ENCODE measurements at places on chromosomes 11 and 22.

DNA sequence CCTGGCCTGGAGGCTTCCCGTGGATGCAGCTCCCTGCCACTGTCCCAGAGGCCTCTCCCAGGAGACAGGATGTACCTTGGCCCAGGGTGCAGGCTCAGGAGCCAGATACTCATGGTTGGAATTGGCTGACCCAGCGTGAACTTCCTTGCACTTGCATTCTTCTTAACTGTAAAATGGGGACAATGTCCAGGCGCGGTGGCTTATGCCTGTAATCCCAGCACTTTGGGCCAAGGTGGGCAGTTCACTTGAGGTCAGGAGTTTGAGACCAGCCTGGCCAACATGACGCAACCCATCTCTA is 20.1 kb upstream of the ST3GAL4 start:
- no peak for DNase-seq

- DNase-seq = peak; percentile 57
These were observed at the start of gene RAB36 for GRCh38 chr22:23144932-23145877. TSS of gene RAB36 (plus strand) at chr22:23145477. CDS start at chr22:23146617, 1,140 bp downstream.

DNA sequence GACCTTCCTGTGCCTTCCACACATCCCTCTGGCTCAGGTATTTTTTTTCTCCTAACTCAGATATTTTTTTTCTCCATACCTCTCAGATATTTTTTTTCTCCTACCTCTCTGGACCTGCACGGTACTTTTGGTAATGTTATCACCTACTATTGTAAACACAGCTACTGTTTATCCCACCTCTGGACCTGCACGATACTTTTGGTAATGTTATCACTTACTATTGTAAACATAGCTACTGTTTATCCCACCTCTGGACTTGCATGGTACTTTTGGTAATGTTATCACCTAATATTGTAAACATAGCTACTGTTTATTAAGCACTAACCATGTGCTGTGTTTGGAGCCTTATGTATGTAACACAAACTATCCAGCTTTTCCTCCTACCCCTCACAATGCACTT is 12.1 kb upstream of the UPB1 start:
- DNase-seq = no peak

DNA sequence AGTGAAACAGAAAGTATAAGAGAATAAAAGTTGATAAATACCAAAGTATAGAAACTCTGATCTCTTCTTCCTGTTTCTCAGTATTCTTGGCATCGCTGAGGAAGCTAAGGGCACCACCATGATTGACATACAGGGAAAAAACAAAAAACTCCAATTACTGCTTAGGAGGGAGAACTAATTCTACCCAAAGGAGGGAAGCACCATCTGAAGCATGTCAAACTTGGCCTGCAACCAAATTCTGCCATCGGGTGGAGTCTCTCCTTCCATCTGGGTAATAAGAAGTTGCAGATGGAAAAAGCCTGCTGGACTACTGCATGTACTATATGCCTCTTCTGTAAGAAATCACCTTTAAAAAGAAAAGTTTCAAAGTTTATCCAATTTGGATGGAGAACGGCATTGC is 30.5 kb upstream of the PPP2R1B start:
- no peak for DNase-seq

DNA sequence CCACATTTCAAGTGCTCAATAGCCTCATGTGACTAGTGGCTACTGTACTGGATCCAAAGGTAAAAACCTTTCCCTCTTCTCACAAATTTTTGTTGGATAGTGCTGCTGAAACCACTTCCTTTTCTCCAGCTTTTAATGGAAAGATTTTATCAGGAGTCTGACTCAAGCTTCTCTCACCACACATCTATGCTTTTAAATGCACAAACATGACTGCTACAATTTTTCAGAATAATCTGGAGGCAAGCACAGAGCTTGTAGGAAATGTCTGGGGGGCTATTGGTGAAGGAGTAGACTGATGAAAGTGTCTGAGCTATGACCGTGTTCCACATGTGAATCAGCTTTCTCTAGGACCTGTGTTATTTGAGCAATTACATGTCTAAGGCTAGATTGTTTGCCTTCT is 101.1 kb upstream of the FAT3 start:
- DNase-seq = no peak

DNA sequence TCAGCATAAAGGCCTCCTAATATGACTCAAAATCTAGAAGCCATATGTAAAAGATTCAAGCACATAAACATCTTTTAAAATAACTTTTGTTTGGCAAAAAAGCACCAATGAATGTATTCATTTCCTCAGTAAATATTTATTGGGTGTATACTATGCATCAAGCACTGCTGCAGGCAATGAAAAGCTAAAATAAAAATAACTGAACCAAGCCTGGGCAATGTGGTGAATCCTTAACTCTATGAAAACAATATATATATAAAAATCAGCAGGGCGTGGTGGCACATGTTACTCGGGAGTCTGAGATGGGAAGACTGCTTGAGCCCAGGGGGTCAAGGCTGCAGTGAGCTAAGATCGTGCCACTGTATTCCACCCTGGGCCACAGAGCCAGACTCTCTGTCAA is 27.8 kb downstream of the PIK3C2A start:
- DNase-seq = no peak

GRCh38 chr11:72088076-72088808 is 7.6 kb downstream of the LRRC51 start:
- no peak for DNase-seq

- no peak for DNase-seq
These were observed 13.0 kb downstream of the PAX6 start for GRCh38 chr11:31798057-31798553.

DNA sequence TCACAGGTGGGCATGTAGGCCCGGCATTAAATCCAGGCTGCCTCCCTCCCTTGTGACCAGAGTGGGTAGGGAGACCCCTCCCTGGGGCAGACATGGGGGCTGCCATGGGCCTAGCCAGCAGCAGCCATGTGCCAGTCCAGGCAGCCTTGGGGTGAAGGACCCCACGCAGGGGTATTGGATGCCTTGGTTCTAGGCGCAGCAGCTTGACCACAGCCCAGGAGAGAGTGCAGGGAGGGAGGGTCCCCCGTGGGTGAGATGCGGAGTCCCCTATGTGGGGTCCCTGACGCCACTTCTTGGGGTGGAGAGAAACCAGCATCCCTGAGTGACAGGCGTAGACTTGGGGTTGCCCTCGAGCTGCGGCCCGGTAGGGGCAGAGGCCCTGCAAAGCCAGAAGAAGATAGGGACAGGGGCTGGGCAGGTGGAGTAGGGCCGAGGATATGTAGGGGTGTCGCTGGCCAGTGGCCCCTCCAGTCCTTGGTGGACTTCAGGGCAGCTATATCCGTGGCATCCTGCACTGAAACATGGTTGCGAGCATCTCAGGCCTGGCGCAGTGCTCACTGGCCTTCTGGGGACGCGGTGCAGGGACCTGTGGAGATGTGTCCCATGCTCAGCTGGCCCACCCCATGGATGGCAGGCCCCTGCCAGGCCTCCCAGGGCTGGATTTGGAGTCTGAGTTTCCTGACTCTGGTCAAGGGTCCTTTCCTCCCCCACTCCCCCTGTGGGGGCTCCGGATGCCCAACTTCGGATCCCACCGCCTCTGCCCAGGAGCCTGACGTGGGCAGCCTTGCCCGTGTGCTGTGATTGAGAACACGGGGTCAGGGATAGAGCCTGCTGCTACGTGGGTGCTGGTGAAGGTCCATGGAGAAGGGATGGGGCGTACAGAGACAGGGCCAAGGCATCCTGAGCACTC is 1179.8 kb downstream of the BRD1 start:
- no peak for DNase-seq

- no peak for DNase-seq
These were observed 40.1 kb downstream of the REXO2 start for GRCh38 chr11:114479331-114479730.

GRCh38 chr11:45208135-45208534 is 61.7 kb downstream of the PRDM11 start:
- no peak for DNase-seq

- no peak for DNase-seq
These were observed 1.9 kb downstream of the CRYBB1 start for GRCh38 chr22:26615830-26616435.

GRCh38 chr22:46664301-46664855 is 44.2 kb downstream of the GRAMD4 start:
- no peak for DNase-seq

- DNase-seq = no peak
These were observed 13.2 kb downstream of the CCND1 start for GRCh38 chr11:69654001-69654659.

GRCh38 chr22:41446639-41447434 is at the start of gene TOB2:
TSS of gene TOB2 (minus strand) at chr22:41446801. CDS start at chr22:41437345, 9,456 bp downstream.
- DNase-seq = peak; percentile 60

GRCh38 chr11:95330302-95330701 is 99.3 kb upstream of the SESN3 start:
- DNase-seq = no peak

GRCh38 chr11:128733440-128734102 is 39.7 kb downstream of the FLI1 start:
- DNase-seq = no peak

DNA sequence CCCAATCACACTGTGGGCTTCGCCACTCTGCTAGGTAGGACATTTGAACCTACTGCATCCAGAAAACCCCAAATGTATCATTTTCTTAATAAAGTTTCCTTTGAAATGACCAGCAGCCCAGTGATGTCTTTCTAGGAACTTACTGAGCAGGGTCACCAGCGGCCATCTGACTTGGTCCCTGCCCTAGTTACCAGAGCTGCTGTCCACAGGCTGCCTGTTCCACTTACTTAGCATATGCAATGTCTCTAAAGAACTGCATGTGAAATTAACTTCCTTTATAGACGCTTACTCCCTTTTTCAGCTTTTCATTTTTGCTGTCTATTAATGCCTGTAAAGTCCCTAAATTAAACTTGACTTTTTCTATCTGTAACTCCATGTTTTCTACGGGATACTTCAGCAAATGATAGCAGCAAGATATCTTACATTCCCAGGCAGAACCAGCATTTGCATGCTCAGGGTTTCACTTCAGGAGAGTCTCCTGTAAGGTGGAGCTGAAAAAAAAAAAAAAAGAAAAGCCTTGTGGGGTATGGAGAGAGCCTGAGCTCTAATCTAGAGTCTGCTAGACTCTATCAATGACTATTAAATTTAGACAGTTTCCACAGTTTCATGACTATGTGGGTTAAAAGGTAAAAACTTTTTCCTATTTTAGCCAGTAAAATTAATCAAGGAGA is 125.0 kb downstream of the FAT3 start:
- DNase-seq = no peak

DNA sequence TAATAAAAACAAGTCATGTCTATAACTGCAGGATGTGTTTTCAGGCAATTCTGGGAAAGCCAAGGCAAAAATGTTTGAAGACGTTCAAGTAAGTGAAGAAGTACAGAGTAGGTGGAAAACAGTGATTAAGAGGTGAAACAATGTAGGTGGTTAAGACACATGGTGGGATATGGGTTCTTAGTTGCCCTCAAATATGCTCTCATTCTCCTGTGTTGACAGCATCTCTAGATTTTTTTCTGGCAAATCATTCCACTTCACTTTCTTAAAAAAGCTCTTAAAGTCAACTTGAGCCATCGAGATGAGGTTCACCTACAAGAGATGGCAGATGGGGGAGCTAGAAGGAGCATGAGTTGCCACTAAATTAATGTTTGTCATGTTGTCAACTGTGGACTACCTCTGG is 1041.0 kb upstream of the CNTN5 start:
- DNase-seq = no peak

DNA sequence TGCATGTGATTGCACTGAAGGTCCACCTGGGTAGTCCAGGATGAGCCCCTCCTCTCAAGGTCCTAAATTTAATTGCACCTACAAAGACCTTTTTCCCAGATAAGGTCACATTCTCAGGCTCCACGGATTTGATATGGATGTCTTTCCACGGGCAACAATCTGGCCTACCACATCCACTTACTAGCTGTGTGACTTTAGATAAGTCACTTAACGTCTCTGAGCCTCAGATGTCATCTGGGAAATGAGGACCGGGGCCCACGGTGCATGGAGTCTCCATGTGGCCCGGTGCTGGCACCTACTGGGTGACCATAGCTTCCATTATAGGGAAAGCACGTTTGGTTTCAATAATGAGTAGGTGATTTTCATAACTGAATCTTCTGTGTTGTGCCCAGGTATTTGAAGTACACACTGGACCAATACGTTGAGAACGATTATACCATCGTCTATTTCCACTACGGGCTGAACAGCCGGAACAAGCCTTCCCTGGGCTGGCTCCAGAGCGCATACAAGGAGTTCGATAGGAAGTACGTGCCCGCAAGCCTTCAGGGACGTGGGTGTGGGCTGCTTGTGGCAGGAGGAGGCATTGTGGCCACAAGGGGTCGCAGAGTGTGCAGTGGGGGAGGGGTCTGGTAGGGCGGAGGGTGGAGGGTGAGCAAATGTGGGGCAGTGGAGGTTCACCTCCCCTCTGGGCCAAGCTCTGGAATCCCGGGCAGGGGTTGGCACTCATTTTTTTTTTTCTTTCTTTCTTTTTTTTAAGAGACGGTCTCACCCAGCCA is 55.7 kb downstream of the ARHGAP8 start:
- no peak for DNase-seq

All from GM18507 (cell line).